ENCODE measurements at places on chromosomes 7 and 10.

- no peak for DNase-seq
Measured at GRCh38 chr7:22651534-22652243, 75.3 kb upstream of the IL6 start.

DNA sequence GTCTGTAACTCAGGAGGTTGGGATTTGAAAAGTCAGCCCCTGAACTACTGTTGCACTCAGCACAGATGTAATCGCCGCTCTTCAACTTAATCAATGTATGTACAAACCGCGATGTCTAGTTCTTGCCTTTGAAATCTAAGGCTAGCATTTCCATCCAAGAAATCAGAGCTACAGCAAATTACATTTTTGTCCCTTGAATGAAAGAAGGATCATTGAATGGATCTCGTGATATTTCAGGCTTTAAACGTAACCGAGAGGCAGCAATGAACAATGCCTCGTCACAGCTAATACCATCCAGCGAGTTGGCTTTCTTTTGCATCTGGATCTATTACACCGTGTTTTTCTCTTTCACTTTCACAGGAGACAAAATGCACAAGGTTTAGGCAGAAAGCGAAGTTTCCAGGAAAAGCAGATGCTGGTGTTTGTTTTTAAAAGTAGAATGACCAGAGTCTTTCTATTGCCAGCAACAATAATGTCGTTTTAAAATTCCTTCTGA is 5.5 kb downstream of the SKIDA1 start:
- peak; percentile 80 for DNase-seq

DNA sequence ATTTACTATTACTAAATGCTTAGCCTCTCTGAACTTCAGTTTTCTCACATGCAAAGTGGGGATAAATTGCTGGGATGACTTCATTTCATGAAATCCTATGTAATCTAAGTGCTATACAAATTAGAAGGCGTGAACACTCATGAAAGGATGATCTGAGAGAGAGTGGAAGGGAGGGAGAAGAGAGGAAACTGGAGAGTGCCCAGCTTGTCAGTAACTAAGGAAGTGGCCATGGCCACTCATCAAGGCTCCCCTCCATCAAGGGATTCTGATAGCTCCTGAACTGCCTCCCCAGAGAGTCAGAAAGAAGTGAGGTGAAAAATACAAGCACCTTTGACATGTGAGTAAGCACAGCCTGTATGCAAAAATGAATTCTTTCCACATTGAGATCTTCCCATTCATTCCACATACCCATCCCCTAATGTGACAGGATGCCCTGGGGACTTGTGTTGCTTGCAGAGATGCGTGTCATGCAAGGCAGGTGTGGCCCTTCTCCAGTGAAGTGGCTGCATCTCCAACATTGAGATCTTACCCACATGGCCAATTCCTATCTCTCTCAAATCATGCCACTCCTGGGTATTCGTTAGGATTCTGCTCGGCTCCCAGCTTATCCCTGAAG is 76.5 kb upstream of the ITPRID1 start:
- DNase-seq = no peak

GRCh38 chr10:130453036-130453720 is 317.0 kb downstream of the GLRX3 start:
- no peak for DNase-seq

GRCh38 chr7:54629771-54630170 is 87.6 kb downstream of the VSTM2A start:
- no peak for DNase-seq

- no peak for DNase-seq
Measured at GRCh38 chr10:114142018-114142417, 32.0 kb downstream of the CCDC186 start.

- no peak for DNase-seq
Measured at GRCh38 chr7:51316666-51317581, at the start of gene COBL. Gene COBL (minus strand): TSS chr7:51316809. CDS start chr7:51316633, 176 bp downstream.

DNA sequence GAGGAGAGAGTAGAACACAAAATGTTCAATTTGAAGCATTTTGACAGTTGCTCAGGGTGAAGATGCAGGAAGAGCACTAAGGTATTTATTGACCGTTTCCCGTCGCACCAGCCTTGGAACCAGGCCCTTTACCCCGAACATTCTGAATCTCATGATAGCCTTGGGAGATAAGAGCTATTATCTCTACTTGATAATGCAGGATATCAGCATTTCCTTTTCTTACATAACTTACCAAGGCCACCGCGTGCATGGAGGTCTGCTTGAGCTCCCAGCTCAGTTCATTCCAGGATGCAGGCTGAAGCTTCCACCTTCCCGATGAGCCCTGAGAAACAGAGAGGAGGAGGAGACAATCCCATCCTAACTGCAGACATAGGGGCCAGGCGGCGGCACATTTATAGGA is 324.2 kb upstream of the COBL start:
- no peak for DNase-seq

DNA sequence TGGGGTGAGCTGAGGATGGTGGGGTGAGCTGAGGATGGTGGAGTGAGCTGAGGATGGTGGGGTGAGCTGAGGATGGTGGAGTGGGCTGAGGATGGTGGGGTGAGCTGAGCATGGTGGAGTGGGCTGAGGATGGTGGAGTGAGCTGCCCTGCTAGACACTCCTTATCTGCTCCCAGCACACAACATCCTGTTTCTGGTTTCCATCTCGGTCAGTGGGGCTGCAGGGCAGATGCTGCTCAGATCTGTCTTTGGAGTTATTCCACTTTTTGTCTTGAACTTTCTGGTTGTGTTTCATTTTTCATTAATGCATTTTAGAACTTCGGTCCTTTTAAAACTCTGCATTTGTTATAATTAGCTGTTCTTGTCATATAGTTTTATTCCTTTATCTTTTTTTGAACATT is 67.9 kb upstream of the ANTXRL start:
- no peak for DNase-seq

- no peak for DNase-seq
Measured at GRCh38 chr7:70665997-70666396, 465.9 kb upstream of the GALNT17 start.

GRCh38 chr10:22003964-22004281 is 393 bp upstream of the DNAJC1 start:
- DNase-seq = no peak

- no peak for DNase-seq
Measured at GRCh38 chr10:61406242-61406641, 46.9 kb downstream of the TMEM26 start.

DNA sequence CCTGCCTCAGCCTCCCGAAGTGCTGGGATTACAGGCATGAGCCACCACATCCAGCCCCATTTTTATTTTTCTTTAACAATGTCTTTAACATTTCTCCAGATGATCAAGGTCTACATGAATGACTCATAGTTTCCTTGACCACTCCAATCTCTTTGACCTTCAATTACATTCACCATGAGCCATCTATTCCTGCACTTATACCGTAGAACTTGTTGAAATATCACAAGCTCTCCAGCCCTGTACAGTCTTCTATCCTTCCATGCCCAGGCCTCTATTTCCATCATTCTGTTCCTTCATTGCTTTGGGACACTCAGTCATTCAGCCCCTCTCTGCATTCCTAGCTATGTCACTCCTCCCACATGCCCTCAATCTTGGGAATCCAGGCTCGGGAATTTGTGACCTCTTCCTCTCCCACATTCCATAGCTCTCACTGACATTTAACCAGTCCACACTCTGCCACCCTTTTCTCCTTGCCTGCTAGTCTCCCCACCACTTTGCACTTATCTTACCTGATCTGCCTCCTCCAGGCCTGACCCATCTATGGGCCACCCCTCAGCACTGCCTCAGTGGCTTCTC is 151.8 kb upstream of the STK17A start:
- no peak for DNase-seq

DNA sequence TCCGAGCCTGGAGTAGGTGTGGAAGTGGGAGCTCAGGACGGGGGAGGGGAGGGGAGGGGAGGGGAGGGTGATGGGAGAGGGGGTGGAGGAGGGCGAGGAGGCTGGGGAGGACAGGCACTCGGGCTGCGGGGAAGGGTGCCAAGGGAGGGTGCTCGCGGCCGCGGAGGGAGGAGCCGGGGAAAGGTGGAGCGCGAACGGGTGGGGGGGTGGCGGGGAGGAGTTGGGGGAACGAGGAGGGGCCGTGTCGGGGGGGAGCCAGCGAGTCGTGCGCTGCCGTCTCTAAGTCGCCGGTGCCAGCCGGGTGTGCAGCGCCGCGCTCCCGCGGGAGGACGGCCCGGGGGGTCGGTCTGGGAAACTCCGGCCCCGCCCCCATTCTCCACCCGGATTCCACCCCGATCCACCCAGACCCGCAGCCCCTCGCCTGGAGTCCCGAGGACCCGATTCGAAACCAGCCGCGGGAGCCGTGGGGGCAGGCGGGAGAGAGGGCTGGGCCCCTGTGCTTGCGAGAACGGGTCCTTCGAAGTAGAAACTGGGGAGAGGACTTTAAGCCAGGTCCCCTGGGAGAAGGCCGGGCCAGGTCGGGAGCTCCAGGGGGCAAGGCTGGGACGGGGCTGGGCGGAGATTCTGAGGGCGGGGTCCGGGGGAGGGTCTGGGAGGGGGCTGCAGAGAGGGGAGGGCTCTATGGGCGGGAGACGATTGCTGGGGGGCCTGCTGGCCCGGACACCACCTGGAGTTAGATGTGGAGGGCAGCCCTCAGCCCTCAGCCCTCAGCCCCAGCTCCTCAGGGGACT is at the start of gene ZNF467:
ZNF467 (minus strand) TSS at position 143 of the 791 bp plus-strand sequence. CDS start 2,556 bp downstream, outside the sequence.
- DNase-seq = no peak

DNA sequence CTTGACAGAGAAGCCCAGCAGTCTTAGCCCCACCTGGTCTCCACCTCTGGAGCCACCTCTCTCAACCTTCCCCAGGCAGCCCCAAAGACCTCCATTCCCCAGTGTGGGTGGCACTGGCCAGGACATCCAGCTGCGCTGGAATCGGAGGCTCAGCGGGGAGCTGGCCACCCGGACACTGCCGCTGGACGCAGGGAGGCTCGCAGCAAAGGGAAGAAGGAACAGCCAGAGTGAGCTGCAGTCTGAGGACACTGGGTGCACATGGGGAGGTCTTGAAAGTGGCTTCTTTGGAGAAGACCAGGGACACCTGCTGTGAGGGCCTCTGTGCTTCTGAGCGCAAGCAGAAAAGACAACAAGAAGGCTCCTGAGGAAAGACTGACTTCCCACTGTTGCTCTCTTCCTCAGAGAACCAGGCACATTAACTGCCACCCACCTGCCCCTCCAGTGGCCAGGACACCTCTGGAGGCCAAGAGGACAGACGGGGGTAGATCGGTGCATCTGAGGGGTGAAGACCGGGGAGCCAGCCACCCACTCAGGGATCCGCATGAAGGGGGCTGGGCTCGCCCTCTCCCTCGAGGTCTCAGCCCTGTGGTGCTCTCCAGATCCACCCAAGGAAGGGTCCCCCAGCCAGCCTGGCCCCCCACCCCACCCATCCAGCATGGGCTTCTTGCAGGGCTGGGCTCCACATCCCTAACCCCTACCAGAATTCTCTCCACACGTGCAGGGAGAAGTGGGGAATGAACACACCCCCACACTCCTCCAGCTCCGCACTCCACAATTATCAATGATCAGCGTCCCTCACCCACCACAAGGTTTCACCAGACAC is 1.8 kb downstream of the CAMK2B start:
- no peak for DNase-seq

GRCh38 chr10:6225263-6225814 is 22.6 kb downstream of the PFKFB3 start:
- DNase-seq = no peak

DNA sequence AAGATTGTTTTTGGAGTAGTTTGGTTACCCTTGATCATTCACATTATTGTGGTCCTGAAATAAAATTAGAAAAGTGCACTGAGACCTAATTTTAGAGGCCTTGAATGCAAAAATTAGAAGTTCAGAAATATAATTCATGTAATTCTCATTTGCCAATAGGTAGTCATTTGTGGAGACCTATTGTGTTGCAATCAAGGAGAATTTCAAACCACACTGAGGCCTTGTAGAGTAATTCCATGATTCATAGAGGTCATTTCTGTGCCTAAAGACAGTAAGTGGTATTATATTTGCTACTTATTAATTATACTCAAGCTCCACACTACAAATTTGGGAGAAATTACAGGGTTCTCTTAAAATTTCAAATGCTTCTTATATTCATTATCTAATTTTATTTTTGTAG is 946.8 kb upstream of the POT1 start:
- no peak for DNase-seq

- DNase-seq = no peak
Measured at GRCh38 chr10:8035641-8036470, 18.6 kb upstream of the GATA3 start.

DNA sequence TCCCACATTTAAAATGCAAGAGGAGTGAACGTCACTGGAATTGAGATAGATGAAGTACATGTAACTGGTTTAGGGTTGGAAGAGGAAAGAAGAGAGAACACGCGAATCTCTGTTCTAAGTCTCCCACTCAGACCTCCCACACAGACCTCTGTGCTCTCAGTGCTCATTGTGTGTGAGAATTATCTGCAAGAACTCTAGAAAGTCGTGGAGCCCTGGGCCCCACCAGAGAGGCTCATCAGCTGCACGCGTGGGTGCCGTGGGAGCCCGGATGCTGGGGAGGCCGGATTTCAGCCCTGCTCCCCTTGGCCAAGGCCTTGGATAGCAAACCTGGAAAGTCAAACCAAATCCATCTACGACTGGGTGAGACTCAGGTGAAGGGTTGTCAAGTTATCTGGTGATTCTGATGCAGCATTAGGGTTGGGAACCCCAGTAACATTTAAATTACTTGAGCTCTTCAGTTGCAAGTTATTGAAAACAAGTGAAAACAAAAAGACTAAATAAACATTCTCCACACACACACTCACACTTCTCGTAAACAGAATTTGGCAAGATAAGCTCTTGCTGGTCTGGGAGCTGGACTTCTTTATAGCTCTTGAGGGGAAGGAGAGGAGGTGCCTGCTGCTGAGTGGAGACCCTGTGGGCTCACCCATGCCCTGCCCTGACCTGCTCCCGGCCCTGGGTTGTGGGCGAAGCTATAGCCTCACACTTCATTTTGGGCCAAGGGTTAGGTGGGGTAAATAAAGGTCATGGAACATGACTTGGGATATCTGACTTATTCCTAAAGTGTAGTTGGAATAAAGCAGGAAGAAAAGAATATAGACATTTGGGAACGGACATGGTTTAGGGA is 250.3 kb downstream of the ADARB2 start:
- no peak for DNase-seq

- DNase-seq = no peak
Measured at GRCh38 chr7:16609842-16610450, 35.6 kb downstream of the ANKMY2 start.

DNA sequence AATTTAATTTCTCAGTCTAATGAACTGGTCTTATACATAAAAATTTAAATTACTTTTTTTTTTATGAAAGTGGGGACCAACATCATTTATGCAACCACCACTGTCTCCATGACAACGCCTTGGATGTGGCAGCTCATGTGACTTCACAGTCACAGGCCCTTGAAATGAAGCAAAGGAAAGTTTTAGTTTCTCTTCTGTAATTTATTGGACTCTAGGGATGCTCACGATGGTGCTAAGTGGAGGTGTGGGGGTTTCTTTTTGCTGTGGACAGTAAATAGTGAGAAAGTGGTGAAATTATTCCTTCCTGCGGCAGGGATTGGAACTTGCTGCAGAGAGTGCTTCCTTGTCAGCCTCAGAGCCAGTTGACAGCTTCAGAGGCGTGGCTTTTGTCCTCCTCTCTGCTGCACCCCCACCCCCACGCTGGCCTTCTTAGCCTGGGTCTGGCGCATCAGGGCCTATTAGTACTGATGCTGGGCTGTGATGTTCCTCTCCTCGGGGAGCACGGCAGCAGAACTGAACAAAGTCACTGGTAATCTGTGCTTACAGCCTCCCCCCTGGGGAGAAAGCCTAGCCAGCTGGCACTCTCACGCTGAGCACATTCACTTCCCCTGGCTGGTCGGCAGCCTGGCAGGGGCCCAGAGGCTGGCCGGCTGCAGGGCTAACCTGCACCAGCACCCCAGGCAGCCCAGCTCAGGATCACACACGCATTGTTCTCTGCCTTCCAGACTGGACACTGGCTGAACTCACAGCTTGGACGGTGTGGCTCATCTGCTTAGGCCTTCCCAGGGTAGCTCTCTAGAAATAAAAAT is 517.5 kb upstream of the GALNT17 start:
- DNase-seq = no peak
